ENCODE measurements at places on chromosomes 6 and 20.

DNA sequence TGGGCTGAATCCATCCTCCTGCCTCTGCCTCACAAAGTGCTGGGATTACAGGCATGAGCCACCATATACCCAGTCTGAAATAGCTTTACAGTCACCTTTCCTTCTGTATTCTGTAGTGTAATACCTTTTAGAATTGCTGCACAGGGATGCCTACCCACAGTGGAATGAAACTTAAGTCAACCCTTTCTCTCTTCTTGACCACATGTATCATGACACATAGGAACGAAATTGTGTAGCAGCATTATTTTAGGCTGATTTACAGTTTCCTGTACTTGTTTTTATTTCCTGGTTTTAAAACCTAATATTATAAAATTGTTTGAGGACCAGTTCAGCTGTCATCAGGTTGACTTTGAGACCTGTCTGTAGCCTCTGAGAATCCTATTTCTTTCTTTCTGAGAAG lies 297.8 kb downstream of the ZFAND3 start:
- no peak for DNase-seq

GRCh38 chr20:20251836-20252235 lies 116.1 kb upstream of the INSM1 start:
- DNase-seq: no peak

GRCh38 chr20:52904837-52905236 lies 67.3 kb upstream of the TSHZ2 start:
- no peak for DNase-seq

DNA sequence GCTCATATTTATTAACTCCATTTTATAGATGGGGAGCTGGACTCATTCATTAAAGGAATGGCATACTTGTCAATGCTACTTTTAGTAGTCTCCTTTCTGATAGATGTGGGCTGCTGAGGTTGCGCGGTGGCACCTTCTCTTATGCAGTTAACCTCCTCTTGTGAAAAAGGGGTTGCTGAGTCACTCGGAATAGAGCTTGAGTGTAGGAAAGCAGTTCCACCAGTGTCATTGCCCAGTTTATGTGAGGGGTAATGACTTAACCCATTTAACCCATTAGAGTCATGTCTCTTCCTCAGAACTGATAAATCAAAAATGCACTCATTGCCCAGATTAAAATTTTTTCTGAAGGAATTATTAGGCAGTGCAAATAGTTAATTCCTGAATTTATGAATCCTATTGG lies 6.3 kb downstream of the MAPK14 start:
- no peak for DNase-seq

DNA sequence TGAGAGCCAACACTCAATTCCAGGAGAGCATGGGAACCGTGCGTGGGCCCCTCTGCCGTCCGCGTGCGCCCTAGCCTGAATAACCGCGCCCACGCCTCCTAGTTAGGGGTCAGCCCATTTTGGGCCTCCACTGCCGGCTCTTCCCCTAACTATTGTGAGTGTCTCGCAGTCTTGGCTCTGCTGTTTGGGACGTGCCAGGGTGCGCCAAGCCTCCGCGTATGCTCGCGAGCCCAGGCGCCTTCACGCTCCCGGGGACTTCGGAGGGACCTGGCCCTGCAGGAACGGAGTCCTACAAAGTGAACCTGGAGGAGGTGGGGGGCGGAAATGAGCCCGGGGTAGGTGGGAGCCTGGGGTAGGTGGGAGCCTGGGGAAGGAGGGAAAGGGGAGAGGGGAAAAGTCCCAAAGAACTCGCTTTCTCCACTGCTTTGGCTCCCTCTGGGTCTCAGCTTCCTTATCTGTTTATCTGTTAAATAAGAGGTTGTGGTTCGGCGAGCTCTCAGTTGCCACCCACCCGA lies 873 bp upstream of the GCM2 start:
- DNase-seq: no peak

- no peak for DNase-seq
Measured at GRCh38 chr20:33250666-33251065, 14.9 kb downstream of the BPIFA1 start.

- no peak for DNase-seq
Measured at GRCh38 chr6:143961886-143962878, 45.9 kb downstream of the PLAGL1 start.

DNA sequence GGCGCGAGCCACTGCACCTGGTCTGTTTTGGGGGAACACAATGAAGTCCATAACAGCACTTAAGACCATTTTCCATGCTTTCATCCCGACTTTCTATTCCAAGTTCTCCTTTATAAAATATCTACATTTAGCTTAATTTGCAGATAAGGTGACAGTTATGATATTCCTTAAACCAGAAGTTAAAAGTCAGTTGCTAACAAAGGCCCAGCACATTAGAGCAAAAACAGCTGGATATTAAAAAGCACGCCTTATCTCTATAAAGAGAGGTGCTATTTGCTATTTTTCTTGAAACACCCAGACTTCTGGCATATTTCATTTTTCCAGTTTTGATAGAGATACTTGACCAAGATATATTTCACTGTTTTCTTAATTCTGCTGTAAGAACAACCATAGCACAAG lies 15.8 kb downstream of the OR2B2 start:
- no peak for DNase-seq

- DNase-seq: no peak
Measured at GRCh38 chr6:41352396-41352795, 17.0 kb downstream of the NCR2 start.

DNA sequence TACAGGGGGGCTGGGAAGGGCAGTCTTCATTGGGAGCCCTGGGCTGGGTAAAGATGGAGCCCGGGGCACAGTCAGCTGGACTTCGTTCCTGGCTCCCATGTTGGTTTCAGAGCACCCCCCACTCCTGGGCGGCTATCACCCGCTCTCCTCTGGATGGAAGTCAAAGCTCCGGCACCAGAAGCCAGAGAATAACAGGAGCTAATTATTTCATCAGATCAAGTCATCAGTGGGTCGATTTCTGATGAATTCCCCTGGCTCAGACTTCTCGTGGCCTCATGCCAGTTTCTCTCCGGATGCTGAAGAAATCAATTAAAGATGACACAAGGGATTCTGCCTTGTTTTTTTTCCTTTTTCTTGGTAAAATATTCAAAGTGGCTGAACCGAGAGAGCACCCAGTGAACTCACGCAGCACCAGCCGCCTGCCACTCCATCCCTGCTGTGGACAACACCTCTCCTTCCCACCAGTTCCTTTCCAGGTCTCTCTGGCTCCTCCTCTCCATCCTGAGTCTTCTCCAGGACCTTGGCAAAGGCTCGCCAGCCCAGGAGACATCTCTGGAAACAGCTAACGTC lies 22.5 kb downstream of the SULF2 start:
- no peak for DNase-seq

- no peak for DNase-seq
Measured at GRCh38 chr6:147080225-147080624, 124.0 kb upstream of the STXBP5 start.

DNA sequence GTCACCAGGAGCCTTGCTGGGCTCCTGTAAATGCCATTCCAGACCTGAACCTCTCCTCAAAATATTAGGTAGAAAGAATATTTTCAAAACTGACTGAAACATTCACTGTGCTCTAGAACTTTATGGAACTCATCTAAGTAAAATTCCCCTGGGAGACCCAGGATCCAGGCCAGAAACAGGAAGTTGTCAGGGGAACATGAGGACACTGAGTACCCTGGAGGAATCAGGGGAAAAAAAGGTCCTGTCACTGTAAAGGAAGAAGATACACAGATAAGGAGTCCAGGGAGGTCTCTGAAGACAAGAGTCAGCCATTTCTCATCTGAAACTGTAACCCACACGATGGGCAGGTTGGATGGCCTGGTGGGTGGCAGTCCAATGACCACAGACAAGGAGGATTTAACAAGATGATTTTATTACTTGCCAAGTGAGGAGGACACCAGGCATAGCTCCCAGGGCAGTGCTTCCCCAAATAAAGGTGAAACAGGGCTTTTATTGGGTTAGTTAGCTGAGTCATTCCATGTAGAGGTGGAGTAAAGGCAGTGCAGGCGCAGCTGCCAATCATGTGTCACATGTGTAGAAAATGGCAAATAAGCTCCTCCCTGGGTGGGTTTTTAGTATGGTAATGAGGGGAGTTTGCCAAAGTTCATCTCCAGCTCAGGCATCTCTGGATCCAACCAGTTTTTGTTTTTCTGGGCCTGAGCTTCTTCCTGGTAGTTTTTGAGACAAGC lies 138.5 kb downstream of the RCAN2 start:
- no peak for DNase-seq

- DNase-seq: no peak
Measured at GRCh38 chr6:53041356-53041755, 23.8 kb upstream of the FBXO9 start.

- DNase-seq: no peak
Measured at GRCh38 chr6:18347021-18347577, 40.1 kb upstream of the RNF144B start.

DNA sequence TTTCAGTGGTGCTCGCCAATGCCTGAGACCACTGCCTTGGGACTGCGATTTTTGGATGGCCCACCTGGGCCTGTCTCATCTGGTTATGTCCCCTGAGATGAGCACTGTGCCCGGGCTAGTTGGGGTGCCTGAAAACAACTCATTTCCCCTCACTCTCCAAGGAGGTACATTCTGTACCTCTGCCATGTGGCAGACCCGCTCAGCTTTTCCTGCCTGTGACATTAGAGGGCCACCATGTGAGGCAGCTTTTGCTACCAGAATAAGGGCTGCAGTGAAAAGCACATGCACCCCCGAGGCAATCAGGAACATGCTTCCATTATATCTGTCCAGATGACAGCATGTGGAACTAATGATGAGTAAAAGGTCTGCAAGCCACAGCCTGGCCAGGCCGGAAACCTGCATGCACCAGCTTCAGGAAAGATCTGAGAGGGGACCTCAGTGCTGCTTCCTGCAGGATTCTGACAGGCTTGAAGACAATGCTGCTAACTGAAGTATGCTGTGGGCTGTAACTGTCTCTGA lies 11.3 kb upstream of the SRSF6 start:
- no peak for DNase-seq

- no peak for DNase-seq
Measured at GRCh38 chr6:16729183-16729691, 32.0 kb downstream of the ATXN1 start.

DNA sequence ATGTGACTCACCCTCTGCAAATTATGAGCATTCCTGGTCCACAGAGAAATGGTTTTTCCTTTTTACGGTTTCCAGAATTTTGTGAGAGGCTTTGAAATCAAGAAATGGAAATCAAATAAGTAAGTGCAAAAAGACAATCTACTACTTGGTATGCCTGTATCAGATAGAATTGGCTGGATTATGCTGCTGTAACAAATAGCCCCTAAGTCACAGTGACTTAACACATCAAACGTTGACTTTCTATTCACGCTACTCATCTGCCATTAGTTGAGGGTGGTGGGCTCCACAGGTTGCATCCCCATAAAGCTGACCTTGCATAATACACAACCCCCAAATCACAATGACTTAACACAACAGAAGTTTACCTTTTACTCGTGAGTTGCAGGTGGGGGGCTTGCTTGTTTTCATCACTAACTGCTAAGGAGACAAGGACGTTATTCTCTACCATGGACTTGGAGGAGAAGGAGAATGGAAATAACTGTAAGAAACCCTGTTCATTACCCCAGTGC lies 44.4 kb downstream of the TSHZ2 start:
- no peak for DNase-seq

DNA sequence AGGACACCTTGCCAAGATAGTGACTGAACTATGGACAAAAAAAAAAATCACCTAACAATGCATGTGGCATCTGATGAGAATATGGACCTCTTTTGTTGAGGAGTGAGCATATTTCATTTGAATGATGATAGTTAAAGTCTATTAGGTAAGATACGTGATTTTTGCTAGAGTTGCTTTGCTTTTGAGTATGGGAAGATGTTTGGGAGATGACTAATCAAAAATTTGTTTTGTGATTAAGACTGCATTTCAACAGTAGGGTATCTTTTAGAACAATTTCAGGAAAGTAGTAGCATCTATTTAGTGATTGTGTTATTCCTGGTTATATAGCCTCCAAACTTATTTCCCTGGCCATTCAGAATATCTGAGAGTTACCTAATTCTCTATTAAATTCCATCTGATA lies 878.6 kb upstream of the CITED2 start:
- no peak for DNase-seq

DNA sequence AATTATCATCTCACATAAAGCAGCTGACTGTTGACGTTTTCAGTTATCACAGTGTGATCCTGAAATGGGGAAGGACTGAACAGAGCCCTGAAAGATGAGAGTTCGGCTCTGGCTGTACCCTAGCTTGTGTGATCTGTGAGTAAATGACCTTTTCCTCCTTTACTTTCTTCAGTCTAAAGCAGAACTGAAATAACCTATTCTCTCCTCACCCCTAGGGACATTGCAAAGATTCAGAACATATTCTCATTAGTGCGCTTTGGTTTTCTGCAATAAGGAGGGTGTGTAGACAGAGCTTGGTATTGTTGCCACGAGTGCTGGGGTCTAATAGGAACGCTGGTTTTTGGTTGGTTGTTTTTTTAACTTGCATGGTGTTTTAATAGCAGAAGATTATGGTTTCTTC lies 16.7 kb downstream of the FARS2 start:
- DNase-seq: no peak

DNA sequence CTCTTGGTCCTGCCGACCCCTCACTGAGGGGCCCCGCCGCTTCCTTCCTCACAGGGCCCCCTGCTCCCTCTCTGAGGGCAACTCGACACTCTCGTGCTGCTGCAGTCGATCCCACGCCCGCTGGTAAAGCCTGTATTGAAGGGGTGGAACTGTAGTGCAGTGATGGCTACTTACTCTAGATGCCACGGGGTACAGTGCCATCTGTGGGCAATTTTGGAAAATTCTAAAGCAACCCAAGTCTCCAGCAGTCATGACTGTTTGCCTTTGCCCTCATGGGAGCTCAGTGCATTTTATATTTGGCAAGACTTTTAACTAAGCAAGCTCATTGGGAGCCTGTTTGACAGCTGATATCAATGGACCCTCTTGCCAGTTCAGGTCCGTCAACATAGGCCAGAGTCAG lies 6.5 kb upstream of the C6orf136 start:
- no peak for DNase-seq

GRCh38 chr6:16345449-16346330 lies 107.3 kb downstream of the GMPR start:
- DNase-seq: no peak

GRCh38 chr6:36692220-36692619 lies 5.4 kb upstream of the RAB44 start:
- DNase-seq: peak; percentile 55

GRCh38 chr6:161363286-161363685 lies 89.4 kb upstream of the AGPAT4 start:
- no peak for DNase-seq

GRCh38 chr6:167549213-167549612 lies 224.3 kb downstream of the TTLL2 start:
- no peak for DNase-seq

DNA sequence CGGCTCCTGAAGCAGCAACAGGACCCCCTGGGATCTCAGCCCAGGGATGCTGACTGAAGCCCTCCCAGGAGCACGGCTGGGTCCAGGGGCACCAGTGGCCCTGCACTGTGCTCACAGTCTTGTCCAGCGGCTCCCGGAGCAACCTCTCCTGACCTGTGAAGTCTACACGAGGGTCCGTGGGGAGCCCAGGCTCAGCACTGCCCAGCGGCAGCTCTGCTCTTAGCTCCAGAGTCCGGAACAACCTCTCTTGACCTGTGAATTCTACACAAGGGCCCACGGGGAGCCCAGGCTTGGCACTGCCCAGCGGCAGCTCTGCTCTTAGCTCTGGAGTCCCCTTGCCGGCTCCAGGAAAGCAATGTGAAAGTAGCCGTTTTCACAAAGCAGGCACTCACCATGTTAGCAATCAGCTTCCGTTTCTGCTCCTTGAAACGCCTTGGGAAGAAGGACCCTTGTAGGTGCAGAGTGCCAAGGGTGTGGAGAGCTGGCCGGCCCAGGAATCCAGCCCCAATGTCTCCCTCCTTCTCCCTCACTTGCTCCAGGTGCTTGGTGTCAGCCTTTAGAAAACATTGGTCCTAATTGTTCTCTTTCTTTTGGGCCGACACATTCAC lies 310.9 kb downstream of the CDH4 start:
- no peak for DNase-seq

GRCh38 chr6:116625872-116626271 lies 9.6 kb downstream of the RSPH4A start:
- DNase-seq: no peak
